ENCODE measurements at places on chromosomes 7 and 10.

GRCh38 chr7:34048445-34048844 lies 143.1 kb downstream of the BMPER start:
- no peak for DNase-seq

DNA sequence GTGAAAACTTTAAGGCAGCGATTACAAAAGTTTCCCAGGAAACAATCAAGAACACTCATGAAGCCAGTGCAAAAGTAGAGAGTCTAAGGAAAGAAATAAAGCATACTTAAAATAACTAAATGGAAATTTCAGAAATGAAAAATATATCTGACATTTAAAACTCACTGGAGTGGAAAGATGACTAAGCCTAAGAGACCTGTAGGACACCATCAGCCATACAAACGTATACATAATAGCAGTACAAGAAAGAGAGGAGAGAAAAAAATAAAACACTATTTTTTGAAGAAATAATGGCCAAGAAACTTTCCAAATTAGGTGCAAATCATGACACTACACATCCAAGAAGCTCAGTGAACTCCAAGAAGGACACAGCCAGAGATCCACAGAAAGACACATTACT lies 5.4 kb upstream of the AKR1D1 start:
- DNase-seq: no peak

DNA sequence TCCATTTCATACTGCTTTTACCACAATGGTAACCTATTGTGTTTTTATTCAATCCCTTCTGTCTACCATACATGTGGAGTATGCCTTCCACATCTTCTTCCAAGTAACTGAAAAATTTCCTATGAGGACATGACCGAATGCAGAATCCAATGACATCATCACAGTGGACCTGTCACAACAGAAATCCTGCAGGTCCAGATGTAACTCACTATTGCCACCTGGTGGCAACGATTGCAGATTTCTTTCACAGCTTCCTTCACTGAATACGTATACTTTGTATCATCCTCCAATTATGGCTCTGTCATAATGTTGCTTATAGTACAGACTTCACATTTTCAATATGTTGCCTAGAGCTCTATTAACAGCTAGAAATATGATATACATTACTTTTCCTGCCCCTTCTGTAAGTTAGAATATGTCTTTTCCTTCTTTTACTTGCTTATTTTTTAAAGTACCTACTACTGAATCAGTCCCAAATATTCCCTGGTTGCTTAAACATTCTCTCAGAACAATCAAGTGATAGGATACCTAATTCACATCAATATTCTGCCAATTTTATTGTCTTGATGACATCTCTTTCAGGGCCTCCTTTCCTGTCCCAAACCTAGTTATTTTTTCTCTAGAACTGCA lies 45.4 kb downstream of the SLC13A1 start:
- DNase-seq: peak; percentile 75

DNA sequence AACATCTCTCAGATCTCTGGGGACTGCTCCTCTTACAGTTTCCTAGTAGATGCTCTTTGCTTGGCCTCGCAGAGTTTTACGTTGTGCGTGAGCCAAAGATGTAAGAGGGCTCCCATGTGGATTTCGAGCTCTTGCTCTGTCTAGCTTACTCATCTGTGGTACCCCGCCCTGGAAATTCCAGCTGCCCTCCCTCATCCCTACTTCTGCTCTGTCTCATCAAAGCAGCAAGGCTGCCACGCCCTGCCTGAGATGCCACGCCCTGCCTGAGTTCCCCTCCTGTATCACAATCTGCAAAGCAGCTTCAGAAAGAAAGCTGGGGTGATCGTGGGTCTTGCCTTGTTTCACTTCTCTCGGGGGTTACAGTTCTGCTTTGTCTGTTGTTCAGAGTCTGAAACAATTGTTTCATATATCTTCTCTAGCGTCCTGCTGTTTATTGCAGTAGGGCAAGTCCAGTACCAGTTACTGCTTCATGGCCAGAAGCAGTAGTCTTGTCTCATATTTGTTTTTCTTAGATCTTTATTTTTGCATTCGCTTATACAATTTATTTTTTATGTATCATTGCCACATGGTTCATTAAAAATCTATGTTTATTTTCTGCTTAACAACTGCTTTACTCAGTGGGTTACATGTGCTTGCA lies 36.1 kb upstream of the CCNY start:
- no peak for DNase-seq

- no peak for DNase-seq
Observed at GRCh38 chr7:18474944-18475343, 20.6 kb upstream of the HDAC9 start.

DNA sequence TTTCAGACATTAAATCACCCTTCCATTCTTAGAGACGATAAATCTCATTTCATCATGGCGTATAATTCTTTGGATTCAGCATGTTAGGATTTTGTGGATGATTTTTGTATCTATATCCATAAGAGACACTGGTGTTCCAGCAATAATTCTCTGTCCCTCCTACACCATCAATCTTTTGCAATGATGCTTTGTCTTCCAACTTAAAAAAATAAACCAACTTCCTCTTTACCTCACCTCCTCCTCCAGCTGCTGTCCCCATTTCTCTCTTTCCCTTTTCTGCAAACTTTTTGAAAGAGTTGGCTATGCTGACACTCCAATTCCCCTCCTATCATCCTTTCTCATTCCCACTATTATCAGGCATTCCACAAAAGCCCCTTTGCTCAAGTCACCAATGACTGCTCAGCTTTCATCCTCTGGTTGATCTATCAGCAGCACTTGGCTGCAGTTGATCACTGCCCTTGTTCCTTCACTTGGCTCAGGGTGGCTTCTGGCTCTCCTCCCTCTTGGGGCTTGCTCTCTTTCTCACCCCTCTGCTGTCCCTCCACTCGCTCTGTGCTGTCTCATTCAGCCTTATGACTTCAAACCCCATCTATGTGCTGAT lies 130.0 kb downstream of the ARHGAP22 start:
- no peak for DNase-seq

DNA sequence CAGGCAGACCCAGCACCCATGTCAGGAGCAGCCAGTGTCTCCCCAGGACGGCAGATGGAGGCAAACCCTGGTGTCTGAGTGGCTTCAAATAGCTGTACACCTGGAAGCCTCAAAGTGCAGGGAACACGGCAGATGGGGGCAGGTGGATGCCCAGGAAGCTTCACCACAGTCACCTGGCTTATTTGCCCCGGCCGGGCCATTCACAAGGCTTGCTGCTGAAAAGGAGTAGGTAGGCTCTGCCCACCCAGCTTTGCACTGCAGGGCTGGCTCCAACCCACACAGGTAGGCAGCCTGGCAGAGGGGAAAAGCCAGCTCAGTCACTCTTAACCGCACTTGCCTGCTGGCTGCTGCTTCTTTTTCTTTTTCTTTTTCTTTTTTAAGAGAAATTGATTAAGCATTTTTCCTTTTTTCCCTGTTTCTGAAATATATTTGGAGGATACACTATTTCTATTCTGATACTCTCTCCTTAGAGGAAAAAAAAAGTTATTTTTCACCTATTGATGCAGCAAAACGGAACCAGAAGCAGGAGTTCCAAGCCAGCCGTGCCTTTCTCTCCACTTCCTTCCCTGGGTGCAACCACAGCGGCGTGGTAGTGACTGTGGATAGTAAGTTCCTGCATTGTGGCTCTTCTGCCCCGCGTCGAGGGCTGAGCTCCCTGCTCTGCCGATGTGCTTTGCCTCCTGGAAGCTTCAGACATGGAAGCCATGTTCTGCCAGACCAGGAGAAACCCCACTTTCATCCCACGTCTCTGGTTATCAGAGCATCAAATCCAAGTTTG lies 118.3 kb downstream of the KLF6 start:
- no peak for DNase-seq

DNA sequence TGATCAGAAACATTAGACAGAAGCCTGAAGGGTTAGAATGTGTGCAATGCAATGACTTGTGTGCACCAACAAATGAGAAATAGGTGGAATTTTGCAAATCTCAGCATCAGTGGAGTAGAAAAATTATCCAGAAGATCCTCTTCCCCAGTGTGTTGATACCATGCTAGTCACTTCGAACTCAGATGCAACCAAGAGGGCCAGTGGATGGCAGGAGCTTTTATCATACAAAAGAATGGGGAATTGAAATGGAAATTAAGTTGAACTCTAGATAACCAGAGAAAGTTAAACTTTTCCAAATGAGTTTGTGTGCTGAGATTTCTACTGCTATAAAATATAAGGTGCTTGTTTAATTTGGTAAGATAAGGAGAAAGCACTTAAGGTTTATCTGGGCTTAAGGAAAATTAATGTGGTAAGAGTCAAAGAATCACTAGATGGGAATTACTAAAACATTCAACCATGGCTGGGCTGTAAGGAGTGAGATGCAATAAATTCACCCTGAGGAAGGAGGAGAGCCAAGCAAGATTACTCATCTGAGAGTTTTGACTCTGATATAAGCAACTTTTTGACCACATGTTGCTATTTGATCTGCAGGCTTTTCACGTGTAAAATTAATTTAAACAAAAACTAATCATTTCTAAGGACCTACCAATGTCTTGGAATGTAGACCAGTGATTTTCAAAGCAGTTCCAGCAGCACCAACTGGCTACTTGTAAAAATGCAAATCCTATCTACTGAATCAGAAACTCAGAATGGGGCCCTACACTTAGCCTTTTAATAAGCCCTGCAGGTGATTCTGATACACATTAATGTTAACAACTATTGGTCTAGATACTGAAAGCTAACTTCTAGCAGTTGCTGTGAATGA lies 113.2 kb downstream of the CDC14C start:
- DNase-seq: no peak

DNA sequence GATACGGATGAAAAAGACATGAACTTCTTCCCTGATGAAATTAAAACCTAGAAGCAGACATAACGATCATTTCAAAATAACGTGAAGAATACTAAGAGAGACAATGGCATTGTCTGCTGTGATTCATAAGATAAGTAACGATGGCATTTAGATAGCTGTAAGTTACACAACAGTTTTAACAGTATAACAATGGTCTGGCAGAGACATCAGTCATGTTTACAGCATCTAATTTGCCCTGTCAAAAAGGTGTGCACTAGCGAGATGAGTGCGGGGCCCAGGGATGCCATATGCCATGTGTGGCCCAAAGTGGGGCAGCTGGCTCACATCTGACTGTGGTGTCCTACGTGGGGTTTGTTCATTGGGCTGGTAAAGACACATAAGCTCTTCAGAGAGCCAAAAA lies 55.7 kb upstream of the RHEB start:
- no peak for DNase-seq

DNA sequence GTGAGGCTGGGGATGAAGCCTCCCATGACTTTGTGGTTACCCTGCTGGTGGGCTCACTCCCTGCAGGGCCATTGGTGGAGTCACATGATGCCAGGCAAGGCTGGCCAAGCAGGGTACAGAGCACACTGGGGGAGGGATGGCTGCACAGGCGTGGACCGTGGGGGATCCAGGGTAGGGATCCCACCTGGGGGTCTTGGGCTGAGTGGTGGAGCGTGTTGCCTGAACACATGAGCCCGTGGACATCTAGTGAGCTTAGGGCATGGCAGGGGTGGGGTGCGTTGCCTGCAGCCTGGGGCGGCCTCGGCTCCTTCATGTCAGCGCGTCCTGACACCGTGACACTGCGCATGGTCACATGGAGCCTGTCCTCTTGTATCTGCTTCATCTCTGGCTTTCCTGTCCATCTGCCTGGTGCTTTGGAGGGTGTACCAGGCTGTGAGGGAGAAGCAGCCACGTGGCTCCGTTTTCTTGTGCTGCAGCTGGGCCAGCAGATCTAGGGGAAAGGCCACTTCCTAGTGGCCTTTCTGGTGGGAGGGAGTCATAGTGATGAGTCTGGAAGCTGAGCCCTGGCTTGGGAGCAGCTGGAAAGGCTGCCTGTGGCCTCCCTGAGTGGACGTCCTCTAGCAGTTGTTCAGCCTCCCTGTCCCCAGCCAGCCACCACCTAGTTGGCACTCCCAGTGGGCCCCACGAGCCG lies 96.2 kb downstream of the LHPP start:
- no peak for DNase-seq

GRCh38 chr10:12503311-12503710 lies 154.0 kb downstream of the CAMK1D start:
- DNase-seq: no peak

DNA sequence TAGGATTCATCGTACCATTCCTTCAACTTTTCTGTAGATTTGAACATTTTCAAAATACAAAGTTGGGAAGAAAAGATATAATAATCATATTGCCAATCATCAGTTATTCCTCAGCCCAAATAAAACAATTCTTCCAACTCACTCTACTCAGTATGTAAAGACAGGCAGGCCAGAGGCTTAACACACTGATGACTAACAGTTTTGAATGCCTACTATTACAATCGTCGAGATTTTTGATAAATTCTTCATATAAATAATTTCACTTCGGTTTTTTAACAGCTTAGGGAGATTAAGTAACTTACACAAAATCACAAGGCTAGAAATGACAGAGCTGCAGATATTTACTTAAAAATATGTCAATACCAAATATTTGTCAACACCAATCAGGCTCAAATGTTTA lies 17.6 kb downstream of the CYTH3 start:
- no peak for DNase-seq

DNA sequence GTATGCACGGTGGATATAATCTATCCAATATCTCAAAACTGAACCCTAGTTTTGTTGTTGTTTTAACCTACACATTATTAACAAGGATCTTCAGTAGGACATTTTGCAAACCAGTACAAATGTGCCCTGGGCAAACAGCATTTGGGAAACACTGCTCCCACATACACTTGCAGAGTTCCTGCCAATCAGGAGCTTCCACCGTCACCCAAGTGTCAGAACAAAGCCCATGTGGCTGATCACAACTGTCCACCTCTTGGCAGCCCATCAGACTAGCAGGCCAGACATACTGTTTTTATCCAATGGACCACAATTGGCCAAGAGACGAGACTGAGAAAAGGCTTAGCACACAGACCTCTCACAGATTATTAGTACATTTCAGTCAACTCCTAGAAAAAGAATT lies 200.4 kb downstream of the FAM107B start:
- no peak for DNase-seq

- no peak for DNase-seq
Observed at GRCh38 chr10:116891208-116891607, 41.9 kb downstream of the ENO4 start.

DNA sequence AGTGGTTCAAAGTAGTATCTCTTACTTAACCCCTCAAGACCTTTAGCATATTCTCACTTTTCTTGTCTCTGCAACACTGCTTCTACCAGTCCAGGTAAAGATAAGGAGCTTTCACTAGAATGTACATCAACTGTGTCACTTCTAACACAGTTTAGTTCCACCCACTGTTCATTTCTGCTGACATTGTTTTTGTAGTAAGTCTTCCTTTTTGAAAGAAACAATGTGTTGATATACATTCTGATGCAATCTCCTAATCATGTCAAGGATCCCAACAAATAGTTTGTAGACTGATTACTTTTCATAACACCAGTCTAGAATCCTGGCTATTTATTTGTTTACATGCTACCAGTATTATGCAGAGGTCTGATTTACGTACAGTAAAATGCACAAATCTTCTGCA lies 47.5 kb downstream of the CCSER2 start:
- DNase-seq: no peak

DNA sequence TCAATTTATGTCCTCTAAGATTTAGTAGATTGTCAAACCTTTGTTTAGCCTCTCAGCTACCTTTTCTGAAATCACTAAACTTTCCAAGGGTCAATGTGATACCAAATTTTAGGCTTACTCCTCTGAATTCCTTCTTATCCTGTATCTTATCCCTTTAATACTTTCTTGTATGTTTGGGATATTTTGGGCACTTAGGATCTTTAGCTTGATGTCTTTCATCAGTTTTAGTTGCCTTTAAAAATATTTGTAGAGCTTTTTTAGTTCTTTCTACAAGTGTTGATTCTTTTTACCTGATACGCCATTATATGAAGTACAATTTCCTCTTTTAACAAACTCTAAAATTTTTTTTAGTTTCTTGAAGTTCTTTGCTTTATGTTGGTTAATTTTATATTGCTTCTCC lies 30.7 kb upstream of the HDAC9 start:
- DNase-seq: no peak

Measured in WERI-Rb-1 (cell line).